Activated CD4-positive, alpha-beta T cell treated with anti-CD3 and anti-CD28 coated beads, Interleukin-2, amount 10 ng/mL, durations not matched to agents 24 days and 14 days (primary cell): ENCODE measurements at places on chromosomes 6 and 20. TPM values are rescaled to one million over a fixed set of nuclear protein-coding genes. Genes with fewer than 3 reads are reported as not detected.

Gene ANKEF1
- 0.24 and 0.58 TPM in 2 replicates for total RNA-seq

Gene IRAK1BP1
- 3.4 and 3.6 TPM in 2 replicates for total RNA-seq

Gene E2F1
- 77.2 and 78.3 TPM in 2 replicates for total RNA-seq

Gene BPIFA2
- total RNA-seq, result not detected in 2 replicates

Gene PPT2
- total RNA-seq, result 11.3 and 12.7 TPM in 2 replicates

Gene HAO1
- total RNA-seq, result not detected in 2 replicates

Gene OR12D3
- not detected in 2 replicates for total RNA-seq

Gene PHACTR3
- not detected in 2 replicates for total RNA-seq

Gene PMEPA1
- total RNA-seq, result 0.66 and 0.82 TPM in 2 replicates

Gene NOL4L
- 13.0 and 18.0 TPM in 2 replicates for total RNA-seq

Gene BPIFB2
- not detected in 2 replicates for total RNA-seq

Gene HSPA12B
- total RNA-seq, result not detected in 2 replicates

Gene TRIM38
- 23.0 and 24.5 TPM in 2 replicates for total RNA-seq

Gene SCRT2
- not detected in 2 replicates for total RNA-seq

Gene PDYN
- not detected in 2 replicates for total RNA-seq

Gene TMC2
- not detected in 2 replicates for total RNA-seq

Gene RBM12
- total RNA-seq, result 148 and 151 TPM in 2 replicates

Gene ARMC2
- 2.7 and 3.3 TPM in 2 replicates for total RNA-seq

Gene DUSP15
- not detected in 2 replicates for total RNA-seq

Gene GHRH
- total RNA-seq, result not detected in 2 replicates

Gene SOBP
- 0.09 and 0.26 TPM in 2 replicates for total RNA-seq

Gene FAM83D
- 12.9 and 13.7 TPM in 2 replicates for total RNA-seq

Gene KIFC1
- 64.9 and 66.5 TPM in 2 replicates for total RNA-seq

Gene TUBB2B
- 0.12 TPM in 1 of 2 replicates, not detected in the other for total RNA-seq

Gene TPBG
- total RNA-seq, result not detected in 2 replicates

Gene HDGFL1
- total RNA-seq, result not detected in 2 replicates

Gene TCP11
- total RNA-seq, result not detected in 2 replicates

Gene MATN4
- total RNA-seq, result 1.2 and 1.5 TPM in 2 replicates

Gene MAS1
- total RNA-seq, result not detected in 2 replicates

Gene RPP40
- 14.2 and 16.4 TPM in 2 replicates for total RNA-seq

Gene TRIM10
- total RNA-seq, result 0.07 and 0.09 TPM in 2 replicates

Gene SIRPB2
- not detected in 2 replicates for total RNA-seq

Gene SALL4
- total RNA-seq, result 0.28 and 0.75 TPM in 2 replicates

Gene JPH2
- total RNA-seq, result 0.05 TPM in 1 of 2 replicates, not detected in the other

Gene FAM8A1
- total RNA-seq, result 3.7 and 4.0 TPM in 2 replicates

Gene CD24
- 0.49 and 0.64 TPM in 2 replicates for total RNA-seq

Gene KCNK16
- not detected in 2 replicates for total RNA-seq

Gene ARFGEF3
- total RNA-seq, result 0.47 TPM in 2 replicates

Gene SLC17A2
- 0.14 TPM in 1 of 2 replicates, not detected in the other for total RNA-seq

Gene OPRM1
- not detected in 2 replicates for total RNA-seq

Gene PGC
- not detected in 2 replicates for total RNA-seq
